ENCODE measurements at places on chromosomes 6 and 20. TPM values are rescaled to one million over a fixed set of nuclear protein-coding genes. Genes with fewer than 3 reads are reported as not detected.

Gene CEP43
- total RNA-seq: 9.4 TPM

Gene SLC4A11
- 0.81 TPM for total RNA-seq

Gene RBPJL
- total RNA-seq: not detected

Gene ADGRB3
- total RNA-seq: 1.3 TPM

Gene MPC1
- total RNA-seq: 33.5 TPM

Gene NFATC2
- 0.36 TPM for total RNA-seq

Gene TPX2
- 20.9 TPM for total RNA-seq

Gene BMP2
- 4.7 TPM for total RNA-seq

Gene TLDC2
- not detected for total RNA-seq

Gene REM1
- total RNA-seq: 3.4 TPM

Gene TDRD6
- total RNA-seq: not detected

Gene SLC35D3
- not detected for total RNA-seq

Gene HRH3
- total RNA-seq: not detected

Gene SLC22A1
- total RNA-seq: not detected

Gene PSORS1C1
- total RNA-seq: 1.1 TPM

Gene WFDC5
- not detected for total RNA-seq

Gene CCN6
- total RNA-seq: 0.16 TPM

Gene TMEM217
- total RNA-seq: 0.65 TPM

Gene MEP1A
- not detected for total RNA-seq

Gene GLP1R
- total RNA-seq: not detected

Gene GHRH
- not detected for total RNA-seq

Gene LINC00237
- total RNA-seq: not detected

Gene HAO1
- total RNA-seq: not detected

Gene LY6G6F
- not detected for total RNA-seq

Gene HLA-DQA1
- total RNA-seq: not detected

Gene CTAGE9
- total RNA-seq: not detected

Gene MDC1
- total RNA-seq: 9.1 TPM

Gene GSTA1
- not detected for total RNA-seq

Gene RUNX2
- total RNA-seq: 0.72 TPM

Gene FNDC11
- 0.36 TPM for total RNA-seq

Gene SIRPG
- total RNA-seq: not detected

Gene SNAI1
- total RNA-seq: 19.7 TPM

Gene FGD2
- not detected for total RNA-seq

Gene PARD6B
- total RNA-seq: 0.32 TPM

Gene DACT2
- total RNA-seq: 7.8 TPM

Gene FKBP1C
- total RNA-seq: under 0.01 TPM

Gene SAMD10
- 2.4 TPM for total RNA-seq

Gene CAGE1
- not detected for total RNA-seq

Gene IYD
- total RNA-seq: not detected

Gene CNR1
- total RNA-seq: 3.2 TPM

Gene FILIP1
- 2.7 TPM for total RNA-seq

Gene KHDC1L
- not detected for total RNA-seq

Gene UBD
- not detected for total RNA-seq

Gene PDE7B
- total RNA-seq: 49.5 TPM
